ENCODE measurements at places on chromosomes 7 and 10.

DNA sequence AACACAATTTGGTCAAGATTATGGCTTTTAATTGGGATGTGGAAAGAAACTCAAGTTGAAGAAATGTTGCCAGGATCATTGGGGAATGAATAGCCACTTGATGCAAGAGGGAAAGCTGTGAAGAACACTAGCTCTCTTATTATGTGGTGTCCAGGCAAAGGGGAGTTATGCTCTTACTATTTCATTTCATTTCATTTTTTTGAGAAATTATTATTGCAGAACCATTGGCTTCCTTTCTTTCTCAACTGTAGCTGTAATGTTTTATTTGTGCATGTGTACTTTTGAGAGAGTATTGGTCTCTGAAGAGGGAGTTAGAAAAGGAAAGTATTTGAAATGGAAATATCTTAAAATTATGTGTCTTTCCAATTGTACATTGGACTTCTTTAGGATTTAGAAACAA, 312.6 kb upstream of the BMPER start:
- DNase-seq = no peak

GRCh38 chr7:130673066-130673465, 4.5 kb upstream of the COPG2 start:
- DNase-seq = no peak

DNA sequence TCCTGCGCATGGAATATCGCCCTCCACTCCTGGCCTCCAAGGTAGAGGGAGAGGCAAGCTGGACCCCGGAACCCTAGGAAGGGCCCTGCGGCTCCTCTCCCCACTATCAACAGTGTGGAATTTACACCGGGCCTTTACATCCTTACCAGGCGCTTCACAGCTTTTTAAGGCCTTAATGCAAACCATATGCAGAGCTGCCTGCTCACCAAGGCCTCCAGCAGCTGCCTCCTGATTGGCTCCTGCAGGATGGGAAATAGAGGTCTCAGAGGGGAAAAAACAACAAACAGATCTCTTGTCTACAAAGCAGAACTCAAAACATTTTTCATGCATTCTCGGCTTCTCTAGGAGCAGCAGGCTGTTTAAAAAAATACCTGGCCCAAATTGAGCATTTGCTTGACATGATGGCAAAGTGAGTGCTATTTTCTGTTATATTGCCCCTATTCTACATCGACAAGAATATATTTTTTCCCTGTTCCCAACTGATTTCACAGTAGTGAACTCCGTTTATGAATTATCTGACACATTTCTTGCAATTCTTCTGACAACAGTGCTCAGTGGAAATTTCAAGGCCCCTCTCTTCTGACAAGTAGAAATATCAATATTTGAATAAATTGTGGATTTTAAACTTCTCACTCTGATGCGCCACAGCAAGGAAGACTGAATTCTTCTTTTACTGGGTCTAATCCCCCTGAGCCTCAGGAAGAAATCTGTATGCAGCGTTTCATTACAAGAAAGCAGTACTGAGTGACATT, 51.7 kb downstream of the EBF3 start:
- DNase-seq = no peak

GRCh38 chr10:59830601-59831259, 75.6 kb downstream of the CCDC6 start:
- DNase-seq = no peak

GRCh38 chr10:70617798-70618568, 15.4 kb upstream of the PRF1 start:
- DNase-seq = no peak

DNA sequence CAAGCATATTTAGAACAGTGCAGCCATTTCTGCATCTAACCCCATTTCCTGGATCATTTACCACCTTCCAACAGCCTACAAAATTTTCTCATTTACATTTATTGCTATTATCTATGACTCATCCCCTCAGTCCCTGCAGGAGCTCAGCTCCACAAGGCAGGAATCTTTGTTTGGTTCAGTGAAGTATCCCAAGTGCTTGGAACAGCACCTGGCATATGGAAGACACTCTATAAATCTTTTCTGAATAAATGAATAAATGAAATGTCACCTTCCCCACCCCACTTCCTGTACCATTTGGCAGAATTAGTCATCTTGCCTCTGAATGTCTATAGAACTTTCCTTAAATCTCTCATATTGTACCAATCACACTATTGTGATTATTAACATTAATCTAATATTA, 110.7 kb downstream of the HIP1 start:
- no peak for DNase-seq

- DNase-seq = no peak
Observed at GRCh38 chr10:49119746-49120145, 4.4 kb upstream of the VSTM4 start.

All from activated CD4-positive, CD25-positive, alpha-beta regulatory T cell treated with anti-CD3 and anti-CD28 coated beads, Interleukin-2, amount 50 U/mL, for 72 hours (primary cell).